ENCODE measurements at places on chromosomes 1 and 21.
A peak's percentile ranks its signal among the peaks of the same experiment; 100 is the strongest.

- no peak for DNase-seq
Measured at GRCh38 chr1:92968138-92969032, 7.1 kb upstream of the DIPK1A start.

DNA sequence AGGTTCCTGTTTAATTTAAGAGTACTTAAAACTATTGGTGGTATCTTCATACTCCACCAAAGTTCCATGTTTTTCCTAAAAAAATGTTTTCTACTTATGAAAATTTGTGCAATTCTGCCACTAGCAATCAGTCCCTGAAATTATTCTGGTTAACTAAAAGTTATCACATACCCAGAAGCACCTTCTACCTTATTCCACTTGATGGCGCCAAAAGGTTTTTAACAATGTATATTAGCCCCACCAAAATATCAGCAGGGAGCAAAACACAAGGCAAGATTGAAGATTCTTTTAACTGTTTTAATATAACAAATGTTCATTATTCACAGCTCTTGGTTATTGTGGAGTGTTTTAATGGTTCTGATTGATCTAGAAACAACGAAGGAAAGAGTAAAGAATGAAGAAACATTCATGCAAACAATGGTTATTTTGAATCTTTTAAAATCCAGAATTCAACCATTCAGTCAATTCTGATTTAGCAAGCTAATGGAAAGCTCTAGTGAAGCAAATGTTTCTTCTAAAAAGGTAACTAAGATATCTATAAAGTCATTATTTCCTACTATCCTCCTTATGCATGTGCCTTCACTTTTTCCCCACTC lies 67.2 kb downstream of the TTLL7 start:
- peak; percentile 73 for DNase-seq

- DNase-seq = no peak
Measured at GRCh38 chr21:38925923-38926322, 120.2 kb downstream of the ETS2 start.

DNA sequence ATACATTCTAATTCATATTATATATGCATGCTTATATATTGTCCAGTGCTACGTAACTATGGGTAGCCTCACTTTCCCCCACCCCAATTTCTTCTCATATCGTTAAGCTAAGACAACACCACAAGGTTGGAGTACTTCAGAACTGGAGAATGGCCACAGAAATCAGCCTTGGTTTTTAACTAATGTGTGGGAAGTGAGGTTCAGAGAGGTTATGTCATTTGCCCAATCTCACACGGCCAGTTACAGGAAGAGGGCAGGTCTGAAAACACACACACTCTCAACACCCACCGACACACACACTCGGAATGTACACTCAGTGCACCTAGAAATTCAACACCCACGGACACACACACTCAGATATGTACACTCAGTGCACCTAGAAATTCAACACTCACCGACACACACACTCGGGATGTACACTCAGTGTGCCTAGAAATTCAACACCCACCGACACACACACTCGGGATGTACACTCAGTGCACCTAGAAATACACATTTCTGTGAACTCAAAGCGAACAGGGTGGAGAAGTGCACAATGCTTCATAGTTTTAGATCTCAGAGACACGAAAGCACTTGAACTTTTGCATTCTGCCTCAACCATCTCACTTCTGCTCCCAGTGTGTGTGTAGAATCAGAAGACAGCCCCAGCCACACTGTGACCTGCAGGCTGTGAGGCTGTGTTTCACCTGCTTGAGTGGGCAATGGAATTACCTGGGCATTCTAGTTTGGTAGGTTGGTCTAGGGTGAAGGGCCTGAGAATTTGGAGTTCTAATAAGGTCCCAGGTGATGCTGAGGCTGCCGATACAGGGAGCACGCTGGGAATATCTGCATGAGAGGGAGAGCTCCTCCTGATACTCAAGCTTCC lies 170.4 kb downstream of the CLIC6 start:
- no peak for DNase-seq

- DNase-seq = no peak
Measured at GRCh38 chr1:99697580-99697979, 51.7 kb downstream of the PALMD start.

GRCh38 chr21:42574234-42575027 lies 60.8 kb downstream of the SLC37A1 start:
- no peak for DNase-seq

GRCh38 chr1:21254335-21254951 lies 35.8 kb downstream of the ECE1 start:
- peak; percentile 66 for DNase-seq

DNA sequence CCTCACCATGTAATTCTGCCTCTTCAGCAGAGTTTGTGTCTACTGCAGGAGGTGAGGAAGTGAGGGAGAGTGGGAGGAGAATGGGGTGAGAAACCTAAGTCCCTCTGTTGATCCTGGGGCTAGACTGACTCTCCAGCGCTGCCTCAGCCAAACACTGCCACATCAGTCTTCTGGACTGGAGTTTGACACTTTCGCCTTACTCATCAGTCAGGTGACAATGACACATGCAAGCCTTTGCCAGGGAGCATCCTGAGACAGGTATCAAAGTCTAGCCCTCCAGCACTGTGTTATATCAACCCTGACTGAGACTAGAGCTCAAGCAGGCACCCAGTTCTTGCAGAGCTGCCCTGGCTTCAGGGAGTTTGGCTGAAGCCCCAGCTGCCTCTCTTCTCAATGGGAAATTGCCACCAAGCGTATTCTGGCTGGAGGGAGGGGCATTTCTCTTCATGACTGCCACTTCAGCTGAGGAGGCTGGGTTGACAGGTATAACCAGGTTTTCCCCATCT lies 33.3 kb upstream of the SUCO start:
- no peak for DNase-seq

- no peak for DNase-seq
Measured at GRCh38 chr1:158005224-158005623, 11.8 kb downstream of the KIRREL1 start.

GRCh38 chr21:32119811-32120210 lies 159.0 kb downstream of the MIS18A start:
- DNase-seq = no peak

DNA sequence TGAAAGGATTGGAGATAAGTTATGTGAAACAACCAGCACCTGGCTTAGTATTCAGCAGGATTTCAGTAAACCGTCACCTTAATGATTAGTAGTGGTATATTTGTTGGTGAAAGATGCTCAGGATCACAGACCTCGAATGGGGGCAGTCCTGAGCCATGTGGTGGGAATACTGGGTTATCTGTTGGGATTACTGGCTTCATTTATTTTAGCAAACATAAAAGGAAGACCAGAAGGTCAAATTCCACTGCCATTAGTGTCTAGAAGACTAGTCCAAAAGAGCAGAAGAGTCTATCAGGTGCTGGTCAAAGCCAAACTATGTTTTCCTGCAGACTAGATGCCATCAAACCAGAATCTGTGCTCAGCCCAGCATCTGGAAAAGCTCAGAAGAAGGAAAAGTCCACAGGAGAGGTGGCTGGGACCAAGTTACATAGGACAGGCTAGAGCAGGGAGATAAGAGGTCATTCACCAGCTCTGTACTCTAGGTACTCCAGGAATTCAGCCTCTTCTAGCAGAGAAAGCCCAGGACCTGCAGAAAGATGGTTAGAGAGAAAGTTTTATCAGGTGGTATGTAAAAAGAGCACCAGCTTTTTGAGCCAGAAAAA lies 343.4 kb downstream of the PLPP3 start:
- DNase-seq = no peak

GRCh38 chr1:222652676-222653075 lies 34.8 kb downstream of the MIA3 start:
- DNase-seq = no peak

DNA sequence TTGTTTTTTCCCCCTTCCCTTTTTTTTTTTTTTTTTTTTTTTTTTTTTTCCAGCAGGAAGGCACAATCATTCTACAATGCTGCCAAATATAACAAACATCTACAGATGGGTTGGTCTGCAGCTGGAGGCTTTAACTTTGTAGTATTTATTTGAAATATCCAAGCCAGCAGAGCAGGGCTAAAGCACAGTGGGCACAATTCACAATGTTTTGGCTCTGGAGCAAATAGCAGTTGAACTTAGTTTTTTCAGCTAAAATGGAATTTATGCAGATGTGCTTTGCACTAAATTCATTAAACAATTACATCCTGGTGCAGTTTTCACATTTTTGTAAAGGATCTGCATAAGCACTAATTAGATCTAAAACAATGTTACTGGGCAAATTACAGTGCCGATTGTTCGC lies 39.8 kb upstream of the ZBTB18 start:
- DNase-seq = peak; percentile 10

- DNase-seq = no peak
Measured at GRCh38 chr1:33516891-33517567, 44.6 kb downstream of the ZSCAN20 start.

- DNase-seq = no peak
Measured at GRCh38 chr1:15159166-15159555, 5.6 kb downstream of the TMEM51 start.

DNA sequence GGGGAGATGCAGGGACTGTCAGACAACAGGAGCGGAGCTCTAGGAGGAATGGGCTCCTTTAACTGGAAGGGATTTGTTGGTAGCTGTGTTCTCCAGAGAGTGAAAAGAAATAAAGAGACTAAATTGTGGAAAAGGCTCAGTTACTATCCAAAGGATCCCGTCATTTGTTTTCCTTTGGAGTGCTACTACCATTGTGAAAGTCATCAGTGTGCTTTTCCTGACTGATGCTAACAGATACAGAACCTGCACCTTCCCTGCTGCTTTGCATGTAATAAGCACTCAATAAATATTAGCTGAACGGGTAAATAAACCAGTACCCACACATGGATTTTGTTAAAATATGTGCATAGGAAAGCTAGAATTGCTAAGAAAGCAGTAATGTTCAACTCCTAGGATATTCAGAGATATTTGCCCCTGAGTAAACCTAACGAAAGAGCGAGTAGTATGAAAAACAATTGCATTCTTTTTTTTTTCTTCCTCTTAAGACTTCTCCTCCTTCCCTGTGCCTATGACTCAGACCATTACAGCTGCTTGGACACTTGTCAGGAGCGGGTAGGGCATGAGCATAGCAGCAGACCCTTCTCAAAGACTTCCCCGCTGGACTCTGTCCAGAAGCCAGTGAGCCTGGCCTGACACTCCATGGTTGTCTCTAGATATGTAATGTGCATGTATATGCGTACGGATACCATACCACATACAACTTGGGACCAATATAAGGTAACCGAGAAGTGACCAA lies 41.7 kb downstream of the PTGFRN start:
- DNase-seq = peak; percentile 6
